ENCODE measurements at places on chromosomes 2 and 18. TPM values are rescaled to one million over a fixed set of nuclear protein-coding genes. Genes with fewer than 3 reads are reported as not detected.

Gene CCDC68
- total RNA-seq: 6.9 TPM

Gene NCKAP5
- total RNA-seq: 6.6 TPM

GRCh38 chr18:302097-302496 is 34.2 kb upstream of the THOC1 start:
- H3K36me3 ChIP-seq: no peaks in the 10 kb centered on the region
- no peaks in the 10 kb centered on the region for H3K27me3 ChIP-seq
- no peak overlapping the region for H3K27ac ChIP-seq
- no peak overlapping the region for H3K4me3 ChIP-seq
- no peak for DNase-seq

DNA sequence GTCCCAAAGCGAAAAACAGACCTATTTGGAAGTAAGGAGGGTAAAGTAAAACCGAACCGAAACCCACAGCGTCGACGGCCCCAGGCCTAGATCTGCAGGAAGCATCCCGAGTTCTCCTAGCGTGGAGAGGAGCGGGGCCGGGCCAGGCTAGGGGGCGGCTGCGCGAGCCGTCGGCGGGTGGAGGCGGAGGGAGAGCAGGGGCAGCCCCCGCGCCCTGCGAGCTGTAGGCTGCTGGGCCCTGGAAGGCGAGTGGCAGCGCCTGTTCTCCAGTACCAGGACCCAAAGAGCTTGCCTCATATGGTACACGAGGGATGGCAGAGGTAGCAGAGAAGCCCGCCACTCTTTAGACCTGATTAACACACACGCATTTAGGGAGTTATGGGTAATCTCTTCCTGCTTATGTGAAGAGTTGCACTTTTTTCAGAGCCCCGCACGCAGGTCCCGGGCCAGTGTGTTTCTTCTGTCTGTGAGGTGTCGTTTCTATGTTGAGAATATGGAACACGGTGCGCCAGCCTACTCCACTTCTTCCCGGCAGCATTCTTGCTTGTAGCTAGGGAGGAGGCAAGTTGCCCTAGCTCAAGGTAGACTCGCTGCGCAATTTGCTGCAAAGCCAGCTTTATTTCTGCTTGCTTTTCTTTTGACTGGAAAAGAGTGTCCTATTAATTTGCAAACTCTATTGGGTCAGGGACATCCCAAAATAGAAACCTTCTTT is 71.1 kb downstream of the ARHGEF33 start:
- no peak for DNase-seq
- no peak overlapping the region for H3K27ac ChIP-seq
- H3K4me3 ChIP-seq: peak overlapping the region; percentile 15
- H3K27me3 ChIP-seq: no peaks in the 10 kb centered on the region
- no peaks in the 10 kb centered on the region for H3K36me3 ChIP-seq
- no peaks in the 10 kb centered on the region for H3K4me1 ChIP-seq

Gene CPLX4
- total RNA-seq: not detected

Gene CCDC74A
- 0.29 TPM for total RNA-seq

GRCh38 chr18:56721031-56721430 is 69.9 kb downstream of the WDR7 start:
- no peaks in the 10 kb centered on the region for H3K27me3 ChIP-seq
- no peaks in the 10 kb centered on the region for H3K36me3 ChIP-seq
- DNase-seq: no peak

DNA sequence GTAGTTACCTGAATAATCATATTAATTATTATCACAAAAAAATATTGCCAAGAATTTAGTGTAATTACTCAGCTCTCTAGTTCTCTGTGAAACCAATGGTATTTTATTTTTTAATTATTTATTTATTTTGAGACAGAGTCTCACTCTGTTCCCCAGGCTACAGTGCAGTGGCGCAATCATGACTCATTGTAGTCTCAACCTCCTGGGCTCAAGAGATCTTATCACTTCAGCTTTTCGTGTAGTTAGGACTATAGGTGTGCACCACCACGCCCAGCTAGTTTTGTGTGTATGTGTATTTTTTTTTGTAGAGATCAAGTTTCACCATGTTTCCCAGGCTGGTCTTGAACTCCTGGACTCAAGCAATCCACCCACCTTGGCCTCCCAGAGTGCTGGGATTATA is 440.4 kb upstream of the CDH20 start:
- no peaks in the 10 kb centered on the region for H3K36me3 ChIP-seq
- H3K27ac ChIP-seq: no peak overlapping the region
- no peaks in the 10 kb centered on the region for H3K27me3 ChIP-seq
- H3K4me3 ChIP-seq: no peak overlapping the region

GRCh38 chr2:203379156-203379555 is 51.0 kb downstream of the ABI2 start:
- H3K27ac ChIP-seq: no peak overlapping the region
- no peaks in the 10 kb centered on the region for H3K27me3 ChIP-seq
- no peaks in the 10 kb centered on the region for H3K4me1 ChIP-seq
- DNase-seq: no peak
- no peak overlapping the region for H3K4me3 ChIP-seq

GRCh38 chr2:152155209-152155608 is 20.4 kb downstream of the STAM2 start:
- no peak overlapping the region for H3K4me3 ChIP-seq
- no peak for DNase-seq
- H3K36me3 ChIP-seq: no peaks in the 10 kb centered on the region
- no peaks in the 10 kb centered on the region for H3K4me1 ChIP-seq
- H3K27me3 ChIP-seq: no peaks in the 10 kb centered on the region

Gene C2orf80
- not detected for total RNA-seq

DNA sequence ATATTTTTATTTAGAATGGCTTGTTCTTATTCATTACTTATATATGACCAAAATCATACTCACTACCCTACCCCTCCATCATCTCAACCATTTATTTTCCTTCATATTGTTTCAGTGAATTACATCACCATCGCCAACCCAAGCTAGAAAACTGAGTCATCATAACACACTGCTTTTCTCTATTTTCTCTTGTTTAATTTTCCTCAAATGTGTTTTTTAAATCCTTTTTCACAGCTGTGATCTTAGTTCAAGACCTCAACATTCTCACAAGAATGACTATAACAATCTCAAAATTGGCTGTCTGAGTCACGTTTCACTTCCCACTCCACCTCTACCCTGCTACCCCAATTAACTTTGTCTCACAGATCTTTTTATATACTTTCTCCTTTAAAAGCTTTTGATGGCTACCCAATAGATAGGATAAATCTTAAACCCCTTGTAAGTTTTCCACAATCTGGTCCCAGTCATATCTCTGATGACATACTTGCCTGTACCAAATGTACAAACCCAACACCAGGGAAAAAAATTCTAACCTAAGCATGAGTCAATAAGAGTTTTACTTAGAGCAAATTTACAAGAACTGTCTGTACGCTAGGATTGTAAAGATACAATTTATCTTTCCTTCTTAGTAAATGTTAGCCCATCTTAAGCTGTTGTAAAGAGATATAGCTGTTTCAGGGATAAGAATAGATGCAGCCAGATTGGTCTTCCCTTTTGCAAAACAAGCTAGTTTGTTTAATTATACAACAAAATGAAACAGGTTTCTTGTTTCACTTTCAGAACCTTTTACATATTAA is 635.1 kb upstream of the SLC39A10 start:
- H3K4me1 ChIP-seq: no peaks in the 10 kb centered on the region
- H3K4me3 ChIP-seq: no peak overlapping the region
- DNase-seq: no peak

DNA sequence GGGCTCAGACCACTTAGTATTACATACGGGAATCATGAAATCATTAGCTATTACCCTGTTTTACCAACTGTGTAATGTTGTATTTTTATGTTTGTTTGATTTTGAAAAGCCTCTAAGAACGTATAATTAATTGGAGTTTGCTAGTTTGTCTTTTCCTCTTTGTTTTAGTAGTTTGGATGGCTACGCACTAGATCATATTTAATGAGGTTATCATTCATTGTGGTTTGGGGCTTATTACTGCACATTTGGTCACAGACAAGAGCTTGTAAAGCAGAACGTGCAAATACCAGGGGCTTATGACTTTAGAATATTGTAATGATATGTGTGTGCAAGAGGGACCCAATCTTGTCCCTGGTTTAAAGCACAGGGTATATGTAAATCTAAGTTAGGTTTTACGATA is 10.3 kb downstream of the CABLES1 start:
- H3K36me3 ChIP-seq: no peaks in the 10 kb centered on the region
- H3K27ac ChIP-seq: no peak overlapping the region
- no peaks in the 10 kb centered on the region for H3K27me3 ChIP-seq
- H3K4me3 ChIP-seq: no peak overlapping the region
- no peak for DNase-seq

DNA sequence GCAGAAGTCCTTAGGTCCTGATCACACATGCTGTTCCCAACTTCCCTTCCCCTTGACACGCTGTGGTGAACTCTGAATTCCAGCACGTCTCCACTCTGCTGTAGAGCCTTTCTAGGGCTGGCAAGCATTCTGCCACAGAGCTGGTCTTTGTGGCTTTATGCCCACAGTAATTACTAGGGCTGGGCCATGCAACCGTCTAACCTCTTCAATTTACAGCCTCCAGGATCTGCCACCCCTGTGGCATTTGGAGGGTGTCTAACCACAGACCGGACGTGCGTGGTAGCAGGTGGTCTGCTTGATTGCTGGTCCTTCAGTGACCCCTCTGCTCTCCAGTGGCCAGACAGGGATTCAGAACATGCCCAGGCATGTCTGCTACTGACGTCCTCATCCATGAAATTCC is 43.1 kb upstream of the TGFA start:
- no peak overlapping the region for H3K27ac ChIP-seq
- DNase-seq: no peak
- H3K27me3 ChIP-seq: no peaks in the 10 kb centered on the region
- H3K36me3 ChIP-seq: no peaks in the 10 kb centered on the region
- no peaks in the 10 kb centered on the region for H3K4me1 ChIP-seq

DNA sequence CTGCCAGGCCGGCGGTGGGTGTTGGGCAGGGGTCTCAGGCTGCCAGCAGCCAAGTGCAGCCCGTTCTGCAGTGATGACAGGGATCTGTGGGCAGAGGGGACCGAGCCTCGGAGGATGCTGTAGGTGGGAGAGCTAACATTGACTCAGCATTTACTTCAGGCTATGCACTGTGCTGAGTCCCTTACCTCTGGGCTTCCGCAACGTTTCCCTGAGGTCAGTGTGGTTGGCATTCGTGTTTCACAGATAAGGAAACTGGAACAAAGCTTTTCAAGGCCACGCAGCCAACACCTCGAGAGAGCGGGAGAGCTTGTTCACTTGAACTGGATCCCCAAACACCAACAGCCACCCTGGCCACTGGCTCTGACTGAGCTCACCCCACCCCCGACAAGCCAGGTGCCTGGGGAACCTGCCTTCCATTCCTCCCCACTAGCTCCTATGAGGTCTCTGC is 839 bp upstream of the GPR148 start:
- H3K27me3 ChIP-seq: no peaks in the 10 kb centered on the region
- no peaks in the 10 kb centered on the region for H3K36me3 ChIP-seq
- DNase-seq: no peak
- H3K4me3 ChIP-seq: peak overlapping the region; percentile 6

Gene ZNG1B
- 20.6 TPM for total RNA-seq

- H3K4me1 ChIP-seq: no peaks in the 10 kb centered on the region
- no peak overlapping the region for H3K4me3 ChIP-seq
- H3K27ac ChIP-seq: no peak overlapping the region
- H3K27me3 ChIP-seq: no peaks in the 10 kb centered on the region
These were observed 89.6 kb downstream of the COMMD1 start for GRCh38 chr2:61995065-61995464.

Gene AGXT
- total RNA-seq: not detected

Gene GBX2
- not detected for total RNA-seq

DNA sequence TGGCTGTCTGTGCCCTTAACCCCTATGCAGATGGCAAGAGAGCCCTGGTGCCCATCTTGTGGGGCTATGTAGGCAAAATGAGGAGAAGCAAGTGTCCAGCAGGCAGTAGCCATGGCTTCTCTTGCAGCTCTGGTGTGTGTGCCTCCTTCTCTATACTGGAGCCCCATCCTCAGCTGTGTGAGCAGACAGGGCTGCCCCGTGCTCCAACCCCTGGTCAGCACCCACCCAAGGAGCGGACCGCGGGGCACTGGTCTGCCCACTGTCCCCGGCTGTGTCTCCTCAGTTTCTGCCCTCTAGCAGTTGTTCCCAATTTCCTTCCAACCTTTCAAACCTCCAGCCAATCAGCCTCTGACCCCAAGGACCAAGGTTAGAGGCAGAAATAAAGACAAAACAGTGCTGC is 134.9 kb upstream of the GLI2 start:
- H3K4me3 ChIP-seq: no peak overlapping the region
- no peak overlapping the region for H3K27ac ChIP-seq
- no peak for DNase-seq
- no peaks in the 10 kb centered on the region for H3K36me3 ChIP-seq
- H3K4me1 ChIP-seq: no peaks in the 10 kb centered on the region
- H3K27me3 ChIP-seq: no peaks in the 10 kb centered on the region

- no peak overlapping the region for H3K27ac ChIP-seq
- H3K4me3 ChIP-seq: no peak overlapping the region
- no peaks in the 10 kb centered on the region for H3K27me3 ChIP-seq
- no peaks in the 10 kb centered on the region for H3K4me1 ChIP-seq
These were observed 48.8 kb downstream of the RABL2A start for GRCh38 chr2:113675875-113676274.

DNA sequence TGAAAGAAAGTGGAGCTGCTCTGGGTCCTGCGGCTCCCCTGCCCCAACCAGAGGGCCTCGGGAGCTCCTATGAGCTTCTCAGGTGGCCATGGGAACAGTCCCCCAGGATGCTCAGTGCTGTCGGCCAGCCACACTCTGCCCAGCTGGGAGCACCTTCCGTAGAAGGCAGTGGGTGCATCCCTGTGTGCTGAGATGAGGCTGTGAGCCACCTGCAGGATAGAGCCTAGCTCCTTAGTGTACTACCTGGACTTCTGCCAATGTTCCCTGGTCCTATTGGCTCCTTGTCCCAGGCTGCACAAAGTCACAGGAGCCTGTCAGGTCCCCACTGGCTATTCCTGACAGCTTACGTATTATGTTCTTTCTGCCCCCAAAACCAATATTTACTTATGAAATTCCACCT is 16.1 kb downstream of the PRELID3A start:
- no peaks in the 10 kb centered on the region for H3K4me1 ChIP-seq
- DNase-seq: no peak
- no peaks in the 10 kb centered on the region for H3K36me3 ChIP-seq
- H3K27ac ChIP-seq: no peak overlapping the region

Gene BCL11A
- total RNA-seq: 8.8 TPM

GRCh38 chr2:67256892-67257291 is 140.2 kb upstream of the ETAA1 start:
- no peak overlapping the region for H3K4me3 ChIP-seq
- H3K4me1 ChIP-seq: peaks cover 22% of the 10 kb centered on the region
- no peak for DNase-seq
- no peaks in the 10 kb centered on the region for H3K27me3 ChIP-seq
- H3K27ac ChIP-seq: no peak overlapping the region

GRCh38 chr18:67302043-67302442 is 214.5 kb downstream of the DSEL start:
- DNase-seq: no peak
- no peaks in the 10 kb centered on the region for H3K4me1 ChIP-seq
- H3K36me3 ChIP-seq: no peaks in the 10 kb centered on the region
